Islet precursor cell (in vitro differentiated cells): ENCODE measurements at places on chromosomes 12 and 14.

DNA sequence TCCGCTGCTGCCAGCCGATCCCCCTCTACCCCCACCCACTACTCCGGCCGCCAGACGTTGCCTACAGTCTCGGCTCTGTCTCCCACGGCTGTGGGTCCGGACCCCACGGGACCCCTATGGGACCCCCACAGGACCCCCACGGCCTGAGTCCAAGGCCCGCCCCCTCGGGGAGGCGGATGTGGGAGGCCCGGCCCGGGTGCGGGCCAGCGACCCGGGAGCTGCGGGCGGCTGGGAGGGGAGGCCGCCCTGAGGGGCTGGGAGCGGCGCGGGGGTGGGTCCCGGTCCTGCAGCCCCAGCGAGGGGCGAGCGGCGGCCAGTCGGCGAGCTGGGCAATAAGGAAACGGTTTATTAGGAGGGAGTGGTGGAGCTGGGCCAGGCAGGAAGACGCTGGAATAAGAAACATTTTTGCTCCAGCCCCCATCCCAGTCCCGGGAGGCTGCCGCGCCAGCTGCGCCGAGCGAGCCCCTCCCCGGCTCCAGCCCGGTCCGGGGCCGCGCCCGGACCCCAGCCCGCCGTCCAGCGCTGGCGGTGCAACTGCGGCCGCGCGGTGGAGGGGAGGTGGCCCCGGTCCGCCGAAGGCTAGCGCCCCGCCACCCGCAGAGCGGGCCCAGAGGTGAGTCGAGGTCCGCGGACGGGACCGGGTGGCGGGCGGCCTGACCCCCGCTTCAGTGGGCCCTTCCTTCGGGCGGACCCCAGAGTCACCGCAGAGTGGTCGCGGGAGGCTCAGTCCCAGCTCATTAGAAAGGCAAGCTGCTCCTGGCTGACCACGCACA lies at the start of gene ACVRL1:
TSS of gene ACVRL1 (plus strand) at position 422 of the 773 bp plus-strand sequence. CDS start 4,971 bp downstream, outside the sequence.
- peak; percentile 65 for DNase-seq

DNA sequence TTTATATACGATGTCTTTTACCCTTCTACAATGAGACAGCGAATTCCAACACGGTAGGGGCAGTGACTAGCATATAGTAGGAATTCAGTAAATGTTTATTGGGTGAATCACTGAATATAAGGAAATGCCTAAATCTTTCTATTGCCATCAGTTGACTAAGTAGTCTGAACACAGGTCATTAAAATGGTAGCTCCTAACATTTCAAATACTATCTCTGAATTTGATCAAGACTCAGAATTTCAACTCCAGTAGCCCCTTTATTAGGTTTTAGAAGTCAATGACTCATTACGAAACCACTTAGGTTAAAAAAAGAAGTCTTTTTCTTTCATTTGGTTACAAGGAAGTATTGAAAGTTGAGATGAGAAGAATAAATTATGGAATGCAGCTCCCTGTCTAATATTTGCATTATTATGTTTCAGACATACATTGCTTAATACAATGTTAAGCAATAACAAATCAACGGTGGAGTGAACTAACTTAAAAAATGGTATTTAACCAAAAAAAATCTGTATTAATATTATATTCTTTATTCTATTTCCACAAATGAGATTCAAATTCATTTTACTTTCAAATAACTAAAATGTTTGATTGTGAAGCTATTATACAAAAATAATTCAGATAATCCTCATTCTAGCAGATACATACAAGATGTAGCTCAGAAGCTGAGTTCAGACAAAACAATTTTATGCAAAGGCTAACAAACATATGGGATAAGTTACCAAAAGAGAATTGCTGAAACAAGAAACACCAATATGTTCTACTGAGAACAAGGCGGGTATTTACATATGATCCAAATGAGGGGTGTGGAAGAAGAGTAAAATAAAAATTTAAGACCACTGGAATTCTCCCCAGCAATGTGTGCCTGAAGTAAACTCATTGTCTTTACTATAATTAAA lies 302.7 kb downstream of the CEP128 start:
- DNase-seq: no peak

DNA sequence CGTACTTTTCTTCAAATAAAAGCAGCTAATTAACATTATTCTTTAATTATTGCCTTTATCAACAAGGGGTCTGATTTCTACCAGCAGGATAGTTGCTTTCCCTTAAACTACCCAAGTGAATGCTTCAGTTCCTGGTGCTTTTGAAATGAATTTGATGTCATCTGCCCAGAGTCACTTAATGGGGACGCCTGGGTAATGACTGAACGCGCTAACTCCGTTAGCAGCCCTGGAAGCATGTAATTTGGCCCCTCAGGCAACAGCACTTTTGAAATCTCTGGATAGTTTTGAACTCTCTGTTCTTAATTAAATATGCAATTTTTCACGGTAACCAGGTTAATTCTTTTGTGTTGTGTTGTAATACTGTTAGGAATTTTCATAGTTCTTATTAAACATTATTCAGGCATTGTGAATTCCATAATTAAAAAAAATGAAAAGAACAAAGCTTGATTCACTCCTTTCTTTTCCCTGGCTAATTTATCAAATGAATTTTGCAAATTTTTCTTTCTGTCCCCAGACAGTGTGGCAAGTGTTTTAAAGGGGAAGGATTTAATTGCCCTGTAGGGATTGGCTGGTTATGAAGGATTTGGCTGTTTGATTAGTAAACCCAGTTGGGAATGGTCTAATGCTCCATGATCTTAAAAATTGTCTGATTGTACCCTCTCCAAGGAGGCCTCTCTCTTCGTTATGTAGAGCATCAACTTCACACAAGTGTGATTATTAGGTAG lies 137.5 kb upstream of the MYL2 start:
- DNase-seq: no peak

- DNase-seq: peak; percentile 40
Observed at GRCh38 chr14:95195031-95195430, 37.7 kb upstream of the DICER1 start.

- DNase-seq: no peak
Observed at GRCh38 chr14:32594766-32595165, 265.7 kb downstream of the AKAP6 start.

DNA sequence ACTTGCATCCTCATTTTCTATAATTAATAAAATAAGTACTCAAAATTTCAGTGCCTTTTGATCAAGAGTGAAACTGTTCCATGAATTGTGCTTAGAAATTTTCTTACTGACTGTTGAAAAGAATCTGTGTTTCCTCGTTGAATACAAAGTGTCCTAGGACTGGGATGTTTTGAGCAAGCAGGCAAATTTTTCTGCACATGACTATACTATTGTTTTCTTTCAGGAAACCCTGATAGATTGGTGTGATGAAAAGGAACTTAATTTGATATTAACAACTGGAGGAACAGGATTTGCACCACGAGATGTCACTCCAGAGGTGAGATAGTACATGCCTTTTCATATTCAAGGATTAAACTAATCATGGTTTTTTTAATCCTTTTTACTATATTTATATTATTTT lies 316.3 kb downstream of the GPHN start:
- no peak for DNase-seq
